Right ventricle myocardium superior (tissue), 1 donor: ENCODE measurements at places on chromosomes 2 and 18. TPM values are rescaled to one million over a fixed set of nuclear protein-coding genes. Genes with fewer than 3 reads are reported as not detected.

DNA sequence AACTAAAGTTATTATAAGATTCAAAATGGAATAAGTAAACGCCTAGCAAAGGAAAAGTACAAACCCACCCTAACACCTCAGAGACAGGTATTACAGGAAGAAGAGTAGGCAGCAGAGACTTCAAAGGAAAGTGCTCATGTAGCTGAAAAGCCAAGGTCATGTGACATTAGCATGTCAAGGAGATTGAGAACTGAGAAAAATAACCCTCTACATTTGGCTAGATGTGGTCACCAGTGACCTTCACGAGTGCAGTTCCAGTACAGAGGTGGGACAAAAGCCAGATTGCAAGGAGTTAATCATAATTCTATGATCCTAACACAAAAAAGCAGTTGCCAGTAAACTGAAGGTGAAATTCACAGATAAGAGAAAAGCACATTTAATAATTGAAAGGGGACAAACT is 252.7 kb downstream of the ZEB2 start:
- no peak for DNase-seq

DNA sequence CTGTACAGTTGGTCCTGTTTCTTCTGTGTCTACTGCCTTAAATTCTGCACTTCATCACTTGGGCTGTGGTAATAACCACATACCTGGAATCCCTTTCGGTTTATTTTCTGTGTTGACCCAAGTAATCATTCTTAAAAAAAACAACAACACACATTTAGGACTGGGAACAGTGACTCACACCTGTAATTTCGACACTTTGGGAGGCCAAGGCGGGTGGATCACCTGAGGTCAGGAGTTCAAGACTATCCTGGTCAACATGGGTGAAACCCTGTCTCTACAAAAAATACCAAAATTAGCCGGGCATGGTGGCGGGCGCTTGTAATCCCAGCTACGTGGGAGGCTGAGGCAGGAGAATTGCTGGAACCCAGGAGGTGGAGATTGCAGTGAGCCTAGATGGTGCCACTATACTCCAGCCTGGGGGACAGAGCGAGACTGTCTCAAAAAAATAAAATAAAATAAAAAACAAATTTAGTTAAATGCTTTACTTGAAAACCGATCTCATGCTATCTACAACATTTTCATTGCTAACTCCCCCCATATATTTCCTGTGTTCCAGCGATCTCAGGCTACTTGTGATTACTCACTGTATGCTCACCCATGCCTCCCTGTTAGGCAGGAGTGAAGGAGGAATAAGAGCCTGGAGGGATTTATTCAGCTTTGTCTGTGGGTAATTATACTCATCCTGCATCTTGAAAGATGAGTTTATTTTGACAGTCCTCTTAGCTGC is 18.2 kb downstream of the ACSL3 start:
- no peak for DNase-seq

The HNMT gene
- 12.7 TPM for total RNA-seq

The LIMS1 gene
- total RNA-seq = 75.7 TPM
